Mesenteric fat pad (tissue), 1 donor: ENCODE measurements at places on chromosomes 6 and 20. TPM values are rescaled to one million over a fixed set of nuclear protein-coding genes. Genes with fewer than 3 reads are reported as not detected.

DNA sequence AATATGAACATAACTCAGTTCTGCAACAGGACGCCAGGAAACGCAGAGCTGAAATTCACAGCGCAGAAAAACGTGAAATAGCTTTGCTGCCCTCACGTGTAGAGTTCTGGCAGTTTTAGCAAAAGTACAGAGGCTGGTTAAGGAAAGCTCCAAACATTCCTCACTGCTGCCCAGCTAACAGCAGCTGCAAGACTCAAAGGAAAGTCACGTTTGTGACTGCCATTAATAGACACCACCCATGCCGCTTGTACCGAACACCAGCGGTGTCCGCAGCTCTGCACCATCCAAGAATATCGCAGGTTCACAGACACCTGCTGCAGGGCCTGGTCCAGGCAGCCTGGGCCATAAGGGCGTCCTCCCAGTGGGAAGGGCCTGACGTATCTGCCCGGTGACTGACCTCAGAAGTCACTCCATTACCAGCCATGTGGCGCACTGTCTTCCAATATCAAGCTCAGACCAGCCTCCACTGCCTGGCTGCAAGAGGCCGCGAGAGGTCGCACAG is 61.4 kb downstream of the WDR27 start:
- no peak for DNase-seq

Gene HLA-DQA1
- 12.7 TPM for total RNA-seq

GRCh38 chr6:91611190-91611589 is 1024.3 kb upstream of the MAP3K7 start:
- no peak for DNase-seq

Gene GABRR1
- total RNA-seq = not detected

- no peak for DNase-seq
Observed at GRCh38 chr6:111173341-111173740, 86.0 kb downstream of the SLC16A10 start.

DNA sequence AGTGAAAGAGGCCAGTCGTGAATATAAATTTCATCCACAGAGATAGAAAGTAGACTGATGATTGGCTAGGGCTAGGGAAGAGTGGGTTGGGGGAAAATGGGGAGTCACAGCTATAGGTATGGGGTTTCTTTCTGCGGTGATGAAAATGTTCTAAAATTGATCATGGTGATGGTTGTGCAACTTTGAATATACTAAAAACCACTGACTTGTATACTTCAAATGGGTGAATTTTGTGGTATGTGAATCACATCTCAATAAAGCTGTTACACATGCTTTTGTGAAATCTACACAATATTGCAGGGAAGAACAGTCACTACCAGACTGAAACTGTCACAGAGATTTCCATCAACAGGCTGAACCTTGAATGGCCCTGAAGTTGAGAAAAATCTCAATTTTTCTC is 61.5 kb downstream of the LYRM4 start:
- DNase-seq = no peak

GRCh38 chr6:110566346-110567125 is 90.1 kb upstream of the SLC22A16 start:
- DNase-seq = no peak

- no peak for DNase-seq
Observed at GRCh38 chr20:58568126-58568482, 52.9 kb upstream of the APCDD1L start.

GRCh38 chr20:22675341-22675740 is 91.0 kb upstream of the FOXA2 start:
- DNase-seq = no peak

- no peak for DNase-seq
Observed at GRCh38 chr6:6883011-6883410, 224.8 kb upstream of the RREB1 start.

Gene CALHM4
- total RNA-seq = not detected

- DNase-seq = no peak
Observed at GRCh38 chr20:38776363-38776762, 28.1 kb downstream of the ACTR5 start.

DNA sequence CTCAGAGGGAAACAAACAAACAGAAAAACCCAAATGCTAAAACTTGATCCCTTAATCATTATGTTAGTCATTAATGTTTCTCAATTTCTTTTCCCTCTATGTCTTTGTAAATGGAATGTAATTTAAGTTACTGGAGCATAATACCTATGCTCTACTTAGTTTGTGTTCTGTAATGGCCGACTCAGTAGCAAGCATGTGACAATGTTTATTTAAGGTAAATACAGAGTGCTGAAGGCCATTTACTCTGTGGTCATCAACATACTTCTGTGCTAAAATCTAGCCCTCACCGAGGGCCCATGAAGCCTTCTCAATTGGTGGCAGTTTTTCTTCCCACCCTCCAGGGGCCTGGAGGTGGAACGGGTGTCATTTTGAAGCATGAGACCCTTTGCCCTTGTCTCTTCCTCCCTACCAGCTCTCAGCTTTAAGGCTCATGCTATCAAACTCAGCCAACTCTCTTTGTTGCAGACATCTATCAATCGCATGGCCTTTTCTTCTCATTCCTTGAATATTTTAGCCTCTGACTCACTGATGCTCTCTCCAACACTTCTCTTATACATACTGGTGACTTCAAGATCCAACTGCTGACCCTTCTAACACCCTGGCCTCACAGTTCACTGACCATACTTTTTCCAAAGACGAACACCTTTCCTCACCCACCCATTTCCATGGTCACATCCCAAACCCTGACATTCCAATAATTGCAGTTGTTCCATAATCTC is 48.2 kb downstream of the STX7 start:
- no peak for DNase-seq

Gene AVP
- total RNA-seq = 0.96 TPM

DNA sequence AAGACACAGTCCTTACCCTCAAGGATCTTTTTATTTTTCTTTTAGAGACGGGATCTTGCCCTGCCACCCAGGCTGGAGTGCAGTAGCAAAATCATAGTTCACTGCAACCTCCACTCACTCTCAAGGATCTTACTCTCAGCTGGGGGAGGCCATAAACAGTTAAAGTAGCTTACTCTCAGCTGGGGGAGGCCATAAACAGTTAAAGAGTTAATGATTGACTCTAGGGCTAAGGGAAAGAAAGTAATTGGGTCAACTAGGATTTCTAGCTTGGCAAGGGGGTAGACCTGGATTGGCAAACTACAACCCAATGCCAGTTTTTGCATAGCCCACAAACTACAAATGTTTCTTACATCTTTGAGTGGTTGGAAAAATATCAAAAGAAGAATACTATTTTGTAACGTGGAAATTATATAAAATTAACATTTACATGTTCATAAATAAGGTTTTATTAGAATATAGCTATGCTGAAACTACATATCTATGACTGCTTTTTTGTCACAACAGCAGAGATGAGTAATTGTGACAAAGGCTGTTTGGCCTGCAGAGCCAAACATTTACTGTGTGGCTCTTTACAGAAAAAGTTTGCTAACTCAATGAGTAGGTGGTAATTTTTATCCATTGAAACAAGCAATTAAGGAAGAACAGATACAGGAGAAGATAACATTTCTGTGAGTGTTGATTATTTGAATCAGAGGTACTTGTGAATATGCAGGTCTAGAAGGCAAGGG is 46.4 kb downstream of the PTPRA start:
- no peak for DNase-seq

GRCh38 chr6:111662794-111663593 is 57.3 kb upstream of the TRAF3IP2 start:
- no peak for DNase-seq

DNA sequence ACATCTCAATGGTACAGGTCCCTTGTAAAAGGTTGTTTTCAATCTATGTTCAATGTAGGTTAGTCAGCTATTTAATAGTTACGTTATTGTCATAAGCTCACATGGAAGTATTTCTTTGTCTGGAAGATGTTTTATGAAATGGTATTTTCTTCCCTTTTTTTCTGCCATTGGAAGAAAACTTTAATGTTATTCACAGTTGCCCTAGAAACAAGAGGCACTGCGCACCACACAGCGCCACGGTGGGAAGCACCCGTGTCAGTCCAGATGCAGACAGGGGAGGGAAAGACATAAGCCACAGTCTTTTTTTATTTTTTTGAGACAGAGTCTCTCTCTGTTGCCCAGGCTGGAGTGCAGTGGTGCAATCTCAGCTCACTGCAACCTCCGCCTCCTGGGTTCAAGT is 82.1 kb downstream of the GCNT2 start:
- no peak for DNase-seq

Gene TTLL9
- total RNA-seq = 0.13 TPM

- DNase-seq = no peak
Observed at GRCh38 chr20:4082406-4083097, 67.2 kb upstream of the RNF24 start.

DNA sequence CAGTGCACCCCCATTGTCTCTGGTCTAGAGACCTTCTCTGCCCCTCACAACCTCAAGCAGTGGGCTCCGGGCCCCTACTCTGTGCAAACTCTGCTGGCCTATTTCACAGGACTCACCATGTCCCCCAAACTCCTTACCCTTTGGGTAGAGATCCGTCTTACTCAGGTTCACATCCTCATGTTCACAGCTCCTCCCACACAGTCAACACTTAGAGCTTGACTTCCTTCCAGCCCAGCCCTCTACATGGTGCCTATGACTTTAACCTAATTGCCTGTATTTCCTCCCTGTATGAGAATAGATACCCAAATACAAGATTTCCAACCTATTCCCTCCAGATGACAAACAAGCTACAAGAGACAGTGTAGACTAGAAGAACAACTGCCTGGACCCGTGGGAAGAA is 528.6 kb upstream of the JARID2 start:
- no peak for DNase-seq

DNA sequence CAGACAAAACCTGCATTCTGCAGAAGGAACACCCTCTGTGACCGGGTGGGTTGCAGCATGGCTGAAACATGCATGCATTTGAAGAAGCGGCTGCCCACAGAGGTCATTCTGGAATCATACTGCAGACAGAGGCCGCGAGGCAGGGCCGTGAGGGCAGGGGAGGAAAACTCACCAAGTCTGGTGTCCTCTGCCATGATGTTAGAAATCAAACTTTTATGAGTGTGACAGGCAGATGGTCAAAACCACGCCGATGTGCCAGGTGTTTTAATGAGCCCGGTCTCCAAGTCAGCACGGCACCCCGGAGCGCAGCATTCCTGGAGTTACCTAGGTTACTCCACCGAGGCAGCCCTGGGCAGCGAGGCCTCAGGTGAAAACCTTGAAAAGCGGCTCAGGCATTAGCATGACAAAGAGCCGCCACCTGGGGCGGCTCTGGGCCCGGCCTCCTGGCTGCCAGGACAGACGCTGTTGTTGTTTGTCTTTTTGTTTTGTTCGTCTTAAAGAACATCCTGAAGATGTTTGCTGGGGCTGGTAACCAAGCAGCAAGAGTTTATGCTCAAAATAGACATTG is 255.6 kb downstream of the ERMARD start:
- DNase-seq = peak; percentile 82

GRCh38 chr20:23546435-23547144 is 21.7 kb downstream of the CST9L start:
- DNase-seq = no peak

DNA sequence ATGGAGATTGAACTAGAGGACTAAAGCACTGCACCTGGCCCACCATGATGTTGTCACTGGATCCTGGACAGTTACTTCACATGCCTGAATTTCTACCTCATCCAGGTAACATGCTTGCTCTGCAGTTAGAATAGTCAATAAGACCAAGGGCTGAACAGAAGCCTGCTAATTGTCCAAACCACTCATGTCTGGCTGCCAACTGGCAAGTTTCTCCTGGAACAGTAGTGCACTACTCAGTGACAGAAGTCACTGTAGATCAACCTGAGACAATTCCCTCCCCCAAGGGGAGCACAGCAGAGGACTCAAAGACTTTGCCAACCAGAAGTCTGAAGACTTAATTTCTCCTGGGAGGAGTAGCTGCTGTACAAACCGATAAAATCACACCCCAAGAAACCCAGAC is 454.6 kb upstream of the MARCKS start:
- DNase-seq = no peak

GRCh38 chr20:17589161-17589834 is 19.4 kb downstream of the DSTN start:
- no peak for DNase-seq

Gene FOXP4
- total RNA-seq = 21.4 TPM

- no peak for DNase-seq
Observed at GRCh38 chr6:127851197-127851596, 49.7 kb downstream of the THEMIS start.

Gene PAK5
- not detected for total RNA-seq

Gene PTCHD4
- total RNA-seq = 1.4 TPM

GRCh38 chr6:378090-378957 is 13.2 kb upstream of the IRF4 start:
- DNase-seq = peak; percentile 87

DNA sequence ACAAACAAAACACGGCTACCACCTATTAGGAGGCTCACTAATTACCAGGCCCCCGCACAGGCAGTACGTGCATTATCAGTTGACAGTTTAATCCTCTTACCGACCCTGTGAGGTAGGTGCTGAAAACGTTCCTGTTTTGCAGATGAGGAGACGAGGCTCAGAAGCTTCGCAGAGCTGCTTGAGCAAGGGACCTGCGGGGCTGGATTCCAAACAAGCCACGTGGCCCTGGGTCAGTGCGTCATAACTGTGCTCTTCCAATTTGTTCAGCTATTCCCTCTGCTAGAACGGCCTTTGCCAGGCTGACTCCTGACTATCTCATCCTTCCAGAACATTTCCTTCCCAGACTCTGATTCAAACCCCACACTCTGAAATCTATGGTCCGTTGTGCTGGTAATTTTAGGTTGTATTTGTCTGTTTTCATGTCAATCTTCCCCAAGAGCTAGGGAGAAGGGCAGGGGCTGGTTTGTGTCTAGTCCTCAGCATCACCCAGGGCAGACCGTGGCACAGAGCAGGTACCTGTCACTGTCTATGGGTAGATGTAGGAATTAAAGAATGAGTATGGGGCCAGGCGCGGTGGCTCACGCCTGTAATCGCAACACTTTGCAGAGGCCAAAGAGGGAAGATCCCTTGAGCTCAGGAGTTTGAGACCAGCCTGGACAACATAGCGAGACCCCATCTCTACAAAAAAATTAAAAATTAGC is 28.8 kb upstream of the TLDC2 start:
- no peak for DNase-seq

Gene KCNK17
- 0.19 TPM for total RNA-seq

DNA sequence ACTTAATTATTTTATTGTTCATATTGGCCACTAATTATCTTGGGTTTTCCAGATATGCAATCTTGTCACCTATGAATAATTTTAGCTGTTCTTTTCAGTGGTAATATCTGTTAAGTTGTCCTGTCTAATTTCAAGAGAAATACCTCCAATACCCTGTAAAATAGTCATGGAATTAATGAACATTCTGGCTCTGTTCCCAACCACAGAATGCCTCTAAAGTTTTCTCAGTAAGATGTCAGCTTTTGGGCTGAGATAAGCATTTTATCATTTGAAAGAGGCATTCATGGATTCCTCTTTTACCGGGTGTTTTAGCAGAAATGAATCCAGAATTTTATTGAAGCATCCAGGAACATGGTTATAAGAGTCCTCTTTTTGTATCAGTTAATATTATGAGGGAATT is 109.3 kb downstream of the WDR27 start:
- no peak for DNase-seq

Gene CNBD2
- 2.9 TPM for total RNA-seq
